ENCODE measurements at places on chromosomes 5 and 9.

GRCh38 chr5:159849437-159850083 lies 66.7 kb upstream of the ADRA1B start:
- DNase-seq, result no peak

GRCh38 chr9:99762470-99762869 lies 59.2 kb upstream of the NR4A3 start:
- no peak for DNase-seq

DNA sequence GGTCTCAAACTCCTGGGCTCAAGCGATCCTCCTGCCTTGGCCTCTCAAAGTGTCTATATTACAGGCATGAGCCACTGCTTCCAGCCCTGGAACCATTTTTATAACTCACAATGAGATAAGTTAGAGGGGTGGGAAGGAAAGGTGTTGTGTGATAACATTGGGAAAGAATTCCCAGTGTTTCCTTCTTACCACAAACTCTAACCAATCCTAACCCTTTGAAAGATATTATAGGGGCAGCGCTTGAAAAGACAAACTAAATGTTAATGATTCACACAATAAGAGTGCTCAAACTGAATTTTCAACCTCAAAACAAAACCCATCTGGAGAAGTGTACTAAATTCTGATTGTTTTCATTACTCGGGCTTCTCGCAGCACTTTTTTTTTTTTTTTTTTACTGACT lies 109.7 kb downstream of the TSSK1B start:
- DNase-seq, result no peak

- DNase-seq, result no peak
Measured at GRCh38 chr5:151662805-151663204, 23.9 kb downstream of the SPARC start.

GRCh38 chr9:93391898-93392297 lies 59.6 kb upstream of the FAM120A start:
- DNase-seq, result no peak

DNA sequence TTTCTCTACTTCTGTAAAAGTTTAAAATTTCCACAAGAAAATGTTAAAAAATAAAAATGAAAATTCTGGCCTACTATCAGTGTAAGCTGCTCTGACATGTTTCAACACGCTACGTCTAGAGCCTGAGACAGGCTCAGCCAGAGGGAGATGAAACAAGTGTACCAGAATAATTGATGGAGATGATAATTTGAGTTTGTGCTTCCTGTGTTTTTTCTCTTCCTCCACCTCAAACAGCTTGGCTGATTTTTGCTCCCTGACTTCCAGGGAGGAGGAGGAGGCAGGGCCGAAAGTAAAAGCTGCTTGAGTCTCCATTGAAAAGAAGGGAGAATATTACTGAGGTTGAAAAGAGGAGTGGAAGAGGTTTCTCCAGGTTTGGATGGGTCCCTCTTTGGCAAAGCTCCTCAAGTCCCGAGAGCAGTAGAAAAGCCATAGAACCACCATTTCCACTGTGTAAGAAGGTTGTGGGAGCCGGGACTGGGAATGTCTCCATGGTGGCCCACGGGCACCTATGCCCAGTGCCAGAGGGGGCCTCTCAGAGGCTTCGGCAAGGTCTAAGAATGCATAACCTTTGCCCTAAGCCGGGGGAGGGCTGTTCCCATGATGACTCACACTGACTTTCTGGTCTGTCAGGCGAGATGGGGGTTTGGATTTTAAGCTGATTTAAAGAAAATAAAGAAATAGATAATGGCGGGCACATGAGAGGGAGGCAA lies 95.1 kb downstream of the HRH2 start:
- DNase-seq, result no peak

DNA sequence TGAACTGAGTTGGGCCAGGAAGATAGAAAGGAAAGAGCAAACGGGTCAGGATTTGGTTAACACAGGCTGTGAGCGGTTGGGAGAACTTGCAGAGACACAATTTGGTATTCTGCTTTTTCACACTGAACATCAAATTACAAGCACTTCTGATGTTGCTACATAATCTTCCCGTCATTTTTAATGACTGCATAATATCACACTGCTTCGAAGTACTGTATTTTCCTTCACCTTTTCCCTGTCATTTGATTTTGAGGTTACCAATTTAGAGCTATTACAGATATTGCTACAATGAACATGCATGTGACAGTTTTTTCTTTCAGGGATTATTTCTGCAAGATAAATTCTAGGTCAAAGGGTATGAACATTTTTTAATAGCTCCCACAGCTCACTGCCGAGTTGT lies 71.4 kb upstream of the CPEB4 start:
- DNase-seq, result no peak

GRCh38 chr9:92650839-92651621 lies 18.9 kb downstream of the IPPK start:
- no peak for DNase-seq

Data from stimulated activated naive CD4-positive, alpha-beta T cell (primary cell).